ENCODE measurements at places on chromosomes 13 and 19.
A peak's percentile ranks its signal among the peaks of the same experiment; 100 is the strongest.

DNA sequence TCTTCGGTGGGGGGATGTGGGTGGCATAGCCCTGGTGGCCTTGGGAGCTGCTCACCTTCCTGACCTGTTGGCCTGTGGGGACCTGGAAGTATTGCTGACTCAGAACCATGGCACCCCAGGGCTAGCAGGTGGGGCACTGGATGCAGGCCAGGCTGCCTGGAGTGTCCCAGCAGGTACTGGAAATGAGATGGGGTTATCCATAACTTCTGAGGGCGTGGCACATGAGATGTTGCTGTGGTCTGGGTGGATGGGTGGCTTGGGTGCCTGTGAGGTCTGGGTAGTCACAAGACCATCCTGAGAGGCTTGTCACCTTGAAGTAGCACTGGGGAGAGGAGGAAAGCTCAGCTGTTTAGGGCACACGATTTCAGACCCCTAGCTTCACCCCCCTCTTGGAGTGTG, 636 bp upstream of the RNF225 start:
- DNase-seq, result no peak

- DNase-seq, result no peak
Observed at GRCh38 chr19:373391-374182, 29.0 kb upstream of the MIER2 start.

DNA sequence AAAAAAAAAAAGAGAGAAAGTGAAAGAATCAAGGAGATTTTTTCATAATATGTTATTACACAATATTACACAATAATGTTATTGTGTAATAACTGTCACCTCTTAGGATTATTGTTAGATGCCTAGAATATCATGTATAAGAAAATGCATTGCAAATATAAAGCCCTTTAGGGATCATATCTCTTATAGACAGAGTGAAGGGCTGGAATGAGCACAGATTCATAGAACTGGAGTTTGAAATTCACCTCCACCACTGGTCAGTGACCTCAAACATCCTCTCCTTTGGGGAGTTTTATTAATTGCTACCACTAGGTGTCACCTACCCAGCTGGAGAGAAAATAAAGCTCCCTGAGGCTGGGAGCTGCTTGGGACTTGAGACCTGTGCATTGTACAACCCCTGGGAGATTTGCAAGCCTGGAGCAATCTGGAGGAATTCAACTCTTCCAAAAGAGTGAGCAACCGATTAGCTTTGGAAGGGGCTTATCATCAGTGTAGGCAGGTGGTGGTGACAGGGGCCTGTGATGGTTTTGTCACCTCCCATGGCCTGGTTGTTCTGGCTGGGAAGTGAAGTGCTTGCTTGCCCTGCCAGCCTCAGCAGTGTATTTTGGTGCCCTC, 30.3 kb upstream of the FRY start:
- DNase-seq, result peak; percentile 71

- DNase-seq, result no peak
Observed at GRCh38 chr13:112331675-112332074, 44.5 kb upstream of the SPACA7 start.

DNA sequence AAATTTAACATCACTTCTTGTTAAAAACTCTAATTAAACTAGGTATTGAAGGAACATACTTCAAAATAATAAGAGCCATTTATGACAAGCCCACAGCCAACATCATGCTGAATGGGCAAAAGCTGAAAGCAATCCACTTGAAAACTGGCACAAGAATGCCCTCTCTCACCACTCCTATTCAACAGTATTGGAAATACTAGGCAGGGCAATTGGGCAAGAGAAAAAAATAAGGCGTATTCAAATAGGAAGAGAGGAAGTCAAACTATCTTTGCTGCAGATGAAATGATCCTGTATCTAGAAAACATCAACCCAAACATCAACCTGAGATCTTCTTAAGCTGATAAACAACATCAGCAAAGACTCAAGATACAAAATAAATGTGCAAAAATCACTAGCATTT, 15.6 kb upstream of the LILRB1 start:
- no peak for DNase-seq

DNA sequence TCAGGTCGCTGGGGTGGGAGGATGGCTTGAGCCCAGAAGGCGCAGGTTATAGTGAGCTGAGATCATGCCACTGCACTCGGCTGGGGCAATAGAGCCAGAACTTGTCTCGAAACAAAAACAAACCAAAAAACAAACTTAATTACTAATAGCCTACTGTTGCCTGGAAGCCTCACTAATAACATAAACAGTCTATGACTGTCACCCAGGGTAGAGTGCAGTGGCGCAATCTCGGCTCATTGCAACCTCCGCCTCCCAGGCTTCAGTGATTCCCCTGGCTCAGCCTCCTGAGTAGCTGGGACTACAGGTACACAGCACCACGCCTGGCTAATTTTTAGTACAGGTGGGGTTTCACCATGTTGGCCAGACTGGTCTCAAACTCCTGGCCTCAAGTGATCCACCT, 18.0 kb downstream of the CATSPERD start:
- DNase-seq, result peak; percentile 18

All from EH (cell line).